ENCODE measurements at places on chromosomes 2 and 18.

- no peak for DNase-seq
Observed at GRCh38 chr2:74441170-74441689, 507 bp downstream of the RTKN start.

DNA sequence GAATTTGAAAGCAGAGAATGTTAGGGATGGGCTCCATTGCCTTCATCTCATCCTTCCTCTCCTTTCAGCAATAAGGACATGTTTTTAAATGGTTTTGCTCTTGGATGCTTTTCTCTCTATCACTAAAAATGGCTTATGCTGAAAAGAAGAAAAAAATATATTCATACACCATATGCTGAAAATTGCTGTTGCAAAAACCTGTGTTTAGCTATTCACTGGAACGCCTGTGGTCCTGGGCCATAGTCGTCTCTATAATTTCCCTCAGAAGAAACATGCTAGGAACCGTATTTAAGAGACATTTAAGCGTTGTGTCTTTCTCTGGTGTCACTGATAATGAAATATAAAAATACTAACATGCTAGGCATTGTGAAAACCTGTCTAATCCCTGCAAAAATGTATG is 324.9 kb downstream of the TSN start:
- no peak for DNase-seq

- DNase-seq, result no peak
Observed at GRCh38 chr2:28515176-28515751, 19.4 kb downstream of the PLB1 start.

GRCh38 chr18:2871111-2871720 is 24.4 kb downstream of the EMILIN2 start:
- DNase-seq, result no peak

DNA sequence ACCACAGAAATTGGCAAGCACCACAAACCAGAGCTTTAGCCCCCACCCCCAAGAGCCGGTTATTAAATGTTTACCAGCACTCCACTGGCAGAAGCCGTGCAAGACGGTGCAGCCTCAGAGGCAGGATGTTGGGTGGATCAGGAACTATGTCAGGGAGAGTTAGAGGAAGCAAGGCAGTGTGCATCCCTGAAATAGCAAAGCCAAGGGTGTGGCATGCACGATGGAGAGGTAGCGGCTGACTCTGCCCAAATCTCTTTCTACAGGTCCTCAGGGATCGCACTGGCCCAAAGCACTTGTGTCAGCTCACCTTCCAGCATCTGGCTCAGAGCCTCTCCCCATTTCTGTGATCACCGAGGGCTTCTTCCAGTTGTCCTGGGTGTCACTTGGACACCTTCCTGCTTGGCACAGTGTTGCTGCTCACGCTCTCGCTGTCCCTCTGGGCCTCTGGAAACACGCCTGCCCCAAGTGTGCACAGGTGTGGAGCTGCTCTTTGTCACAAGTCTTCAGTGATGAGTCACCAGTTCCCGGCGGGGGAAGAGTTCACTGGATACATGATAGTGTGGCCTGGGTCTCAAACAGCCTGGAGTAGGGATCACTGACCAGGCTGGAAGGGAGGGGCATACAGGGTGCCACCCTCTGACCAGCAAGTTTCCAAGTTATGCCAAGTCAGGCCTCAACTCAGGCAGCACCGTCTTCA is 17.3 kb upstream of the B3GNT7 start:
- DNase-seq, result no peak
